Spleen (tissue), 13 donors: ENCODE measurements at places on chromosomes 7 and 10. TPM values are rescaled to one million over a fixed set of nuclear protein-coding genes. Genes with fewer than 3 reads are reported as not detected.

DNA sequence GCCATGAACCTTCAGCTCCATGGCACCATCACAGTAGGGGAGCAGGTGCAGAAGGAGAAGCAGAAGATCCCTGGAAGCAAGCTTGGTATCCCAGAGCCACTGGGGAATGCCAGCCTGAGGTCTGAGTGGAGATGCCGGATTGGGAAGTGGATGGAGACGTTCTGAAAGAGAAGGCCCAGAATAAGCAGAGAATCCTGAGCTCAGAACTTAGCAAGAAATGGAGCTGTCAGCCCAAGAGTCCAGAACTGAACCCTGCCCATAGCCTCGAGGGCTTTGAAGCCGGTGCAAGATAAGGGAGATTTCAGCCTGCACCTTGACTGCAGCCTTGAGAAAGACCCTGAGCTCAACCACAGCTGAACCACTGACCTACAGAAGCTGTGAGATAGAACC, 13.9 kb upstream of the GDF10 start:
- H3K27ac ChIP-seq = no peak overlapping the region
- H3K4me1 ChIP-seq = no peaks in the 10 kb centered on the region
- DNase-seq = no peak
- H3K4me3 ChIP-seq = no peak overlapping the region

- DNase-seq = no peak
- no peak overlapping the region for H3K4me3 ChIP-seq
- no peaks in the 10 kb centered on the region for H3K36me3 ChIP-seq
Observed at GRCh38 chr10:72712136-72712535, 20.2 kb downstream of the MCU start.

DNA sequence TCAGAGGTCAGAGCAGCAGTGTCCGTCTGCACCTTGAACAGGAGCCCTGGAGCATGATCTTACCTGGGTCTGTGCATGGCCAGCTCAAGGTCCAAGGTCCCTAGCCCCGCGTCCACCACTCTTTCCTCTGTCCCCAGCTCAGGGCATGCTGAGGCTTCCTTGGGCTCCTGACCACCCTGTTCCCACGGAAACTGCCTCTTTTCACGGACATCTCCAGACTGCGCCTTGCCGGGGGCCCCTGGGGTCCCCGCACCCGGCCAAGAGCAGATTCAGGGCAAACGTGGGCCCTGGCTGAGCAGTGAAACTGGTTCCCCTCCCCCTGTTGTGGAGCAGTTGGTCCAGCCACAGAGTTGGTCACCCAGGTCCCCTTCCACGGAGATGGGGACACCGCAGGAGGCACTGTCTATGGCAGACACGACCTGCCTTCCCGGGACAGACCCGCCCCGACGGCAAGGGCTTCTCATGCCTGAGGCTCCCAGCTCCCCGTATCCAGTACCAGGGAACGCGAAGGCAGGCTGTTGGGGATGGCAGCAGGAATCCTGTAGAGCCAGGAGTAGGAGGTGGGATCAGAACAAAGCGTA, 217.4 kb upstream of the PPP2R2D start:
- H3K36me3 ChIP-seq = no peaks in the 10 kb centered on the region
- H3K4me1 ChIP-seq = no peaks in the 10 kb centered on the region
- DNase-seq = peak; percentile 69
- H3K4me3 ChIP-seq = no peak overlapping the region
- H3K27me3 ChIP-seq = no peaks in the 10 kb centered on the region

DNA sequence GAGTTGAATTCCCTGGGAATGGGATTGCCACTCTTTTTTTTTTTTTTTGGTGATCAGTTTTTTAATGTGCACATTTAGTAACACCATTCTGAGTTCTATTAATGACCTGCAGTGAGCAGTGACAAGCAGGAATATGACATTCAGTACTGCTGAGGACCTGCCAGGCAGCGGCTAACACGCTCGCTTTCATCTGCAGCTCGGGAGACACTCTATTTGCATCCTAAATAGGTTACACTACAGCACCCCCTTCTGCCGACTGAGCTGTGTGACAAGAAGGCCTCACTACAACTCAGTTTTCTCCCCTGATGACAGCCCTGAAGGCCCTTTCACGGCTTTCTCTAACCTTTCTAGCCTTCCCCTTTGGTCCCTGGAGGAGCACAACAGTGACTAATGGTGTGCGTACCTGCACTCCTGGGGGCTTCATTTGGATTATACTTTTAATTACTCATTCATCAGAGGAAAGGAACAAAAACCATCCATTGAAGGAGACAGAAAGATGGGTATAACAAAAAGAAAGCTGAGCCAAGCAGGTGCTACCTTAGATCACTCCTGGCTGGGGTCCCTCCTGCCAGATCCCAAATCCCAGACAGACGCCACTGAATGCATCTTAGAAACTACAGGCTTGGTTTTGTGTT, 872.4 kb downstream of the LRMDA start:
- H3K27me3 ChIP-seq = no peaks in the 10 kb centered on the region
- H3K4me1 ChIP-seq = no peaks in the 10 kb centered on the region
- no peak overlapping the region for H3K4me3 ChIP-seq

GRCh38 chr7:152504367-152504766, 68.6 kb upstream of the KMT2C start:
- H3K4me3 ChIP-seq = no peak overlapping the region
- no peaks in the 10 kb centered on the region for H3K36me3 ChIP-seq
- no peaks in the 10 kb centered on the region for H3K4me1 ChIP-seq
- no peak overlapping the region for H3K27ac ChIP-seq

- no peak overlapping the region for H3K27ac ChIP-seq
- H3K4me1 ChIP-seq = no peaks in the 10 kb centered on the region
- no peak for DNase-seq
- peaks cover 47% of the 10 kb centered on the region for H3K27me3 ChIP-seq
- H3K4me3 ChIP-seq = peak overlapping the region; percentile 44
Observed at GRCh38 chr7:128168667-128169210, 72.3 kb upstream of the LEP start.

DNA sequence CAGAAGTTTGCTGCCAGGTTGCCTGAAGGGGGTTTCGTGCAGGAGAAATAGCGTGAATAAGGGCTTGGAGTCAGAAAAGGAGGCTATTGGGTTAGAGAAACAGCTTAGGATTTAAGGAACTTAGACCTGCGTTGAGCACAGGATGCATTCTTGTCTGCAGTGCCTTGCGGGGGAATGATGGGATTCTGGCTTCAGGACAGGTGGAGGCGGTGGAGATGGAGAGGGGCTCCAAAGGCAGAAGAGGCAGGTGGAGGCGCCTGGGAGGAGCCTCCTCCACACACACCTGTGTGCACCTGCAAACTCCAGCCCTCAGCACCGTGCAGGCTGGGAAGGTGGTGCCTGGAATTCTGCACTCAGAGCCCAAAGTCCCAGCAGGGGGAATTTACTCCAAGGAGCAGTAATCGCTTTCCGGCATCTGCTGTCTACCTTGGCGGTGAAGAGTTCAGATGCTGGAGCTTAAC, 1.8 kb downstream of the CLIP2 start:
- peaks cover 14% of the 10 kb centered on the region for H3K27me3 ChIP-seq
- peak overlapping the region; percentile 59 for H3K4me3 ChIP-seq
- no peaks in the 10 kb centered on the region for H3K36me3 ChIP-seq
- H3K27ac ChIP-seq = no peak overlapping the region
- H3K4me1 ChIP-seq = peaks cover 40% of the 10 kb centered on the region

DNA sequence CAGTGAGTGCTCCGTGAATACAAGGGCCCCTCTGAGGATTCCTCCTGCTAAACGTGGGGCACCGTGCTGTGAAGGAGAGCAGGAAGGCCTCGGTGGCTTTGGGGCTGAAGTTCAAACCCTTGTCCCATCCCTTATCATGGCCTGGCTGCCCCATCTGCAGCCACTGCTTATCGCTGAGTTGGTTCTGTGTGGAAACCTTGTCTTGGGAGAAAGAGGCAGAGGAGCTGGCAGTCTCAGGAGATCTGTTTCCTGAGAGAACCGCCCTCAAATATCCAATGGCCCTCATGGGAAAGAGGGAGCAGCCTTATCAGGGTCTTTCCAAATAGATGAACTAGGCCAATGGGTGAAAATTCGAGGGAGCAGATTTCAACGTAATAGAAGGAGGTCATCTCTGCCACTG, 52.0 kb upstream of the NRF1 start:
- DNase-seq = no peak
- H3K4me3 ChIP-seq = no peak overlapping the region
- no peaks in the 10 kb centered on the region for H3K27me3 ChIP-seq
- no peaks in the 10 kb centered on the region for H3K4me1 ChIP-seq
- no peak overlapping the region for H3K27ac ChIP-seq

DENND10 gene
- 11.3 TPM for polyA plus RNA-seq

DDC gene
- polyA plus RNA-seq = 0.03 TPM
